ENCODE measurements at places on chromosomes 5 and 9.

- DNase-seq = no peak
Observed at GRCh38 chr5:120778491-120779484, 314.7 kb downstream of the PRR16 start.

DNA sequence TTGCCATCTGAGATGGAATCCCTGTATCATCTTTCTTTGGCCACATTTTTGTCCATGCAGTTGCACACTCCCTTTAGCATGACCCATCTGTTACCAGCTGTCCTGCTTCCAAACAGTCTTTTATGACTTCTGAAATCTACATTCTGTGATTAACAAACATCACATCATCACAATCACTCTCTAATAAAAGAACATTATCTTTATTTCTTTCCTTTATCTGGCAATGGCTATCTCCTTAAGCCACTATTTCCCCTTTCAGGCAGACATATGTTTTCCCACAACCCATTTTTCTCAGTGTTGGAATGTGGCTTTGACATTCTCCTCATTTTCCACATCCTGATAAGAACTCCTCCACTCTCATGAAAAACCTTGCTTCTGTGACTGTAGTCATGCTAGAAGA, 141.0 kb downstream of the ST8SIA4 start:
- no peak for DNase-seq

DNA sequence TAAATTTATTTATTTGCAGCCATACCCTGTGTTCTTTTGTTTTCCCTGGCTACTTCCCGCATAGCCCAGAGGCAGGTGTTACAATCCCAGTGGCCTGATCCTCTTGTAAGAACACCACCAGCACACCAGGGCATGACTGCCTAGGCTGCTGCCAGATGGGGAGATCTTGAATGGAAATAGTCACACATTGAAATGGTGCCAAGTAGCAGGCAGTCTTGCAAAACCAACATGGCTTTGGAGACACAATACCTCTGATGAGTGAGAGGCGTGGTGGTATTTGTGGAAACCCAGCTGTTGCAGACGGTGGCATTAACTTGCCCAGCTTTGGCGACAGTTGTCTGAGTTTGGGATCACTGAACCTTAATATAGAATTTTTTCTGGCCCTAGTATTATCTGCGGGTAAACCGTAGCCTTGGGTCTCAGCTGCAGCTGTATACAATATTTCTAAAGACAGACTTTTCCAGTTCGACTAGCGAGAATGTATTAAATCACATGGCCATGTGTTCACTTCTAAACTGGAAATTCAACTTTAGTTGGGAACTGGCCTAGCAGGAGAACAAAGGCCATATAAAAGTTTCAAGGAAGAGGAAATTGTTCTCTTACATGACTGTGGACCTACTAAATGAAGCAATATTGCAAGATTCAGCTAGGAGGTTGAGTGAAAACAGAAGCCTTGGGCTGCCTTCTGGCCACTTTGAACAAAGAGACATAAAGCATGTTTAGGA, 277.0 kb downstream of the SMARCA2 start:
- DNase-seq = peak; percentile 51

DNA sequence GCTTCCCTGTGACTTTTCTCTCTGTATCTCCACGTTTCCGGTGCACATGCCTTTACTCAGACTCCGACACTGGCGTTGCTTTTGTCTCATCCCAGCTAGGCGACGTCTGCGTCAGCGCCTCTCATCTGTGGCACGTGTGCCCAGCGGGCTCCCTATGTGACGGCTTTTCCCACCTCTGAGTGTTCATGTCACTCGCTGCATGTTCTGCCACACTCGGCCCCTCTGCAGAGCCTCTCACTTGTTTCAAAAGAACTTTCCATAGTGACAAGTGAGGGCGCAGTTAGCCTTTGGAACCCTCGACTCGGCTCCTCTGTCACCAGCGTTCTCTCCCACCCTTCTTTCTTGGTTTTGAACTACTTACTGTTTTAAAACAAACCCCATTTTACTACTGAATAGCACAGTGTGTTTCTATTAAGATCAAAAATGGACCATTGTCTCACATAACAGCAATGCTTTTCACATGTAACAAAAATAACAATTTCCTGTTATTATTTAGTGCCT, 113.4 kb upstream of the CACNA1B start:
- no peak for DNase-seq

GRCh38 chr9:105932276-105932675, 237.9 kb downstream of the TMEM38B start:
- DNase-seq = no peak

DNA sequence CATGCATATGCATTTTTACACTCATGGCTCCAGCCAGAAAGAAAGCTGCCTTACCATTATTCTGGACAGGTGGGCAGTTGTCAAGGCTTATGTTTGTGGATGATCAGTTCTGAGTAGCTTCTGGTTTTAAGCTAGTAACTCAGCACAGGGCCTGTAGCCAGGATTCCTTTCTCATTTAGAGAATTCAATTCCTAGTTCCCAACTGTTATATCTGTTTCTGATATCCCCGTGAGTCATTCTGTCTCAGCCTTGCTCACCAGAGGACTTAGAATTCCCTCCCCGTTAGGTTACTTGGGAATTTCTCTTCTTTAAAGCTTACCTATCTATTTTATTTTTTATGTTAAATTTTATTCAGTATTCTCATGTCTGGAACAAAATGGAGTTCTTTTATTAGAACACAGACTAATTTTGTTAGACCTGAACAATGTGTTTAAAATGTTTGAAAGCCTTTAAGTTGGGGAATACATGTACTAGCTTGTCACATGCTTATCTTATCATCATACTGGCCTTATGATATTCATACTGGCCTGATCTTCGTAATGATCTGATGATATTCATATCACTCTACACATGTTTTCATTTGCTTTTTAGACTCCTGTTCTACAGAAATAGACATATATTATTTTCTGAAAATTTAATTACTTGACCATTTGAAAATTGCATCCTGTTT, 47.1 kb downstream of the CAST start:
- DNase-seq = no peak

- DNase-seq = no peak
Observed at GRCh38 chr5:142826741-142827492, 56.7 kb downstream of the ARHGAP26 start.

GRCh38 chr5:34993951-34994350, 53.8 kb downstream of the AGXT2 start:
- no peak for DNase-seq

- DNase-seq = peak; percentile 54
Observed at GRCh38 chr9:72292874-72293607, 72.0 kb downstream of the ZFAND5 start.

DNA sequence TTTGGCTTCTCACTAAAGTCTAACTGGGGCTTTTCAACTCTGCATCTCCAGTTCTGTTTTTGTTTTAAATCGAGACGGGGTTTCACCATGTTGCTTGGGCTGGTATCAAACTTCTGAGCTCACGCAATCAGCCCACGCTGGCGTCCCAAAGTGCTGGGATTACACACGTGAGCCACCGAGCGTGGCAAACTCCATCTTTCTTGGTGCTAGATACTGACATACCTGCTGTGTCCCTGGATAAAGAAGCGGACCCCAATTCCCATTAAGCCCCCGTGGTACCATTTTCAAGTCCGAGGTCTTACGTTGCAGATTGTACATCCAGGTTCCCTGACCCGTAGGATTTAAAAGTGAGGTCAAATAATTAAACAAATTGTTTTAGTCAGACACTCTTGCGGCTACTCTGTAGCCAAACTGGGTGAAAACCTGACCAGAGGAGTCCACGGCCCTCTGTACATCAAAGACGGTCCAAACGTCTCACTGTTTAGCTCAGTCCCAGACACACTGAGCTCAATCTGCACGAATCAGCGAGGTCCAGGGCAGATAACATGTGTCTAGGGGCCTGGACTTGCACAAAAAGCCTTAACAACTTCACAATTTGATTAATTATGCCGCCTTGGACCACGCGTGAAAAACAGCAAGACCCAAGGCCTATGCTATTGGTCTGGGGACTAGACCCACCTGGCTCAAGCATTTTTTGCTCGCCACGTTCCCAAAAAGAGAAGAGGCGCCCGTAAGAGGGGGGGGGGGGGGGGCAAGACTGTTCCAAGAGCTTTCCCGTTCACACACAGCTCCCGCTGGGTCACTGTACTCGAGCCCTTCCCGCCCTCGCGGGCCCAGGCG, 727 bp upstream of the DNAJA1 start:
- DNase-seq = peak; percentile 28

GRCh38 chr9:119126040-119126439, 243.2 kb downstream of the BRINP1 start:
- DNase-seq = no peak

GRCh38 chr9:97940741-97941140, 2.8 kb upstream of the HEMGN start:
- no peak for DNase-seq

- DNase-seq = no peak
Observed at GRCh38 chr5:33774341-33774740, 117.4 kb downstream of the ADAMTS12 start.

DNA sequence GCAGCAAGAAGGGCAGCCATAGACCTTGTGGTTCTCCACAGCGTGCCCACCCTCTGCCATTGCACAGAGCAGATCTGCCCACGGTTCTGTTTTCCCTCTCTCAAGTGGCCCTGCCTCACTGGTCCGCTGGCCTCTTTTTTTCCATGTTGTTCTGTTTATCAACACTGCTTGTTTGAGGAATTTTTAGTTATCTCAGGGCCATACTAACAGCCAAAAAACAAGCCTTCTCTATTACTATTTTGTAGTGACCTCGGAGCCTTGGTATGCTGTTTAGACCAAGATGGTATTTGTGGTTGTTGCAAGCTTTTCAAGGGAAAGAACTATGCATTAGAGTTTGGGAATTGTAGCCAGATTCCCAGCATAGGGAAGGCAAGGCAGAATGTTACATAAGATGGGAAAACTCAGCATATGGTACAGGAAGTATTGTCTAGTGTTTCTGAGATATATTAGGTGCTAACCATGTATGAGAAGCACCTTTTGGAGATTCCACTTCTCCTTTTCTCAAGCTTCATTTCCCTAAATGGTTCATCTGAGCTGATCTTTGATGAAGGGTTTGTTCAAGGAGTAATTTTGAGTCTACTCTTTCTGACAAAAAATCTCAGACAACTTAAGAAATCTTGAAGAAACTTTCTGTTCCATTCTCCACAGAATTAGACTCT, 54.3 kb downstream of the NUP214 start:
- no peak for DNase-seq

DNA sequence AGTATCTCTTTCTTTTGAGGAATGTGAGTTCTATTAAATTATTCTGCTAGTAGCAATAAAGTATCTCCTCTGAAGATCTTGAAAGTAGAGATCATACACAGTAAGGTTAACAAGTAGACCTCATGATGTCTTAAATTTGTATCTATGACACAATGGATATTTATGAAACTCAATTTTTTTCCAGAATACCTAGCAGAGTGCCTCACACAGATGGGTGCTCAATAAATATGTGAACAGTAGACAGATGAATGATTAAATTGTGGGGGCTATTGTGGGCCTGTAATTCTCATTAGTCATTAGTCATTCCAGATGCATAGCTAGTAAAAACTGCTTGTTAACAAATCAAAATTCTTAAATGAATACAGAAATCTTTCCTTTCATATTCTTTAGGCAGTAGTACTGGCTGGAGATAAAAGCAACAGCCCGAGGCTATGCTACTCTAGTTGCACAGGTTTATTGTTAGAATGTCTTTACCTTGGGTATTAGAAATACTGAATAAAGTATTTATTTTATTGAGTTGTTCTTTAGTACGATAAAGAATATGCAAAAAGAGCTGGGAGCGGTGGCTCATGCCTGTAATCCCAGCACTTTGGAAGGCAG, 22.0 kb downstream of the CHD1 start:
- no peak for DNase-seq

DNA sequence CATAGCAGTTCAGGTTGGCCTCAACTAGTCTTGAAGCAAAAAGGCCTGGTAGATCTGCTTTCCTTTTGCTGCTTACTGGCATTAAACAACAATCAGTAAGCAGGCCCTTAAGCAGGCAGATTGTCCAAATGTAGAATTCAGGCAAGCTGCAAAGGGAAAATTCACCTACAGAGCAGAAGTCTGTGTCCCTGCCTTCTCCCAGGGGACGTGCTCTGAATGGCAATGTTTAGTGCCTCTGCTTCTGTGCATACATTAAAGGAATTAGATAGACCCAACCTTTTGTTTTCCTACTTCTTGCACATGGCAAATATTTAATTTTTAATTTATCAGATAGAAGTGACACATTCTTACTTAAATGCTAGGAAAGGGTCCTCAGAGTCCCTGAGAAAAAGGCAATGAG, 328.8 kb upstream of the PIK3R1 start:
- DNase-seq = no peak

DNA sequence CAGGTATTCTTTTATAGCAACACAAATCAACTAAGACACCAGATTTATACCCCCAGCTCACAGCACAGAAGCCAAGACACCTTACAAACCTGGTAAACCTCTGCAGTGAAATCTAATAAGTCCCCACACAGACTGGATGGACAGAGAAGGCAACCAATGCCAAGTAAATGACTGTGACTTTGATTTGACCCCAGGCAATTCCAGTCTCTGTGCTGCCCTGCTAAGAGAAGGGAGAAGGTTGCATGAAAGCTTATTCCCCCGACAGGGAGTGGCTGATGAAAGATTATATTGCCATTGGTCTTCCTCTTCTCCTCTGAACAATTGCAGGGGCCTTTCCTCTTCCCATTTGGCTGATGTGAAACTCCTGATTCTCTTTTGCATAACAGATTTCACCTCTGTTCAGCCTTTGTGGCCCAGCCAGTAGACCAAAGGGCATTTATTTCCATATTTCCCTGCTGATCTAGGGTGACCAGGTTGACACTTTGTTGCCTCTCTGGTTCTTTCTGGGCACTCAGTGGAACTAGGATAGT, 107.6 kb downstream of the ADRB2 start:
- DNase-seq = no peak

GRCh38 chr9:26131886-26132285, 453.6 kb upstream of the TUSC1 start:
- no peak for DNase-seq

- DNase-seq = no peak
Observed at GRCh38 chr5:178577944-178578343, 12.2 kb downstream of the COL23A1 start.

DNA sequence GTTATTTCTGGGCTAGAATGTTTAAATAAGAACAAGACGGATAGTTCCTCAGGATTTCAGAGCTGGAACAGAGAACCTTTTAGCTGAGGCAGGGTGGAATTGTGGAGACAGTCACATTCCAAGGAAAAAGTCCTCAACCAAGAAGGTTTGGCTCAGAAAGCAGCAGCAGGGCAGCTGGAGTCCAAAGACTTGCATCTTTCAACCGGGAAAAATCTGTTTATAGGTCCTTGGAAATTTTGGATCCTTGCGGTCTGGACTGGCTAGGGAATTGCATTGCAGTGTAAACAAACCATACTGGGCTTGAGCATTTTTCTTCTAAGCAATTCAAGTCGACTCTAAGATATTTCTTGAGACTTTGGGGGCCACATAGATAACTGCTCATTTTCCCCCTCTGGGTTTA, 40.8 kb upstream of the HMHB1 start:
- DNase-seq = peak; percentile 57

DNA sequence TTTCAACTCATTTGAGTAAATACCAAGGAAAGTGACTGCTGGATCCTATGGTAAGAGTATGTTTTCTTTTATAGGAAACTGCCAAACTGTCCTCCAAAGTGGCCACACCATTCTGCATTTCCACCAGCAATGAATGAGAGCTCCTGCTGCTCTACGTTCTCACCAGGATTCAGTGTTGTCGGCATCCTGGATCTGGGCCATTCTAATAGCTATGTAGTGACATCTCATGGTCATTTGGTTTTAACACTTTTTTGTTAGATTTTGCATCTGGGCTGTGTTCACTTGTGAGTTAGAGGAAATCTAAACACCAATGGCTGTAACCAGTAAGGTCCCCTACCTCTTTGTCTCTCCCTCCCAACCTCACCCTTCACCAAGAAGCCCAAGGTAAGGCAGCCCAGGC, 115.9 kb downstream of the ATPSCKMT start:
- DNase-seq = no peak

Measured in femur (tissue), 1 donor.